ENCODE measurements at places on chromosomes 2 and 18. TPM values are rescaled to one million over a fixed set of nuclear protein-coding genes. Genes with fewer than 3 reads are reported as not detected.

DNA sequence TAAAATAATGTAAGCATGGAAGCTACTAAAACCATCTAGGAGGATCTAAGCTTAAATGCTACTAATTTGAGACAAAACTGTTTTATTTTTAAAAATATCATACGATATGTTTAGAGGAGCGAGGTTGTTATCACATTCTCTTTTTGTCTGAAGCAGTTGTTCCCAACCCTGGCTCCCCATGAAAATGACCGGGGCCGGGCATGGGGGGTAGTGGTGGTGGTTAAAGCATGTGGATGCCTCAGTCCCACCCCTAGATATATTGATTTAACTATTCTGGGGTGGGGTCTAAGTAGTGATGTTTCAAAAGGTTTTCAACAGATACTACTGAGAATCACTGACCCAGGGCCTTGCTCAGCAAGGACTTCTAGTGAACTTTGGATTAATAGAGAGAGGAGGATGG is 359.8 kb downstream of the ALK start:
- DNase-seq, result no peak

DNA sequence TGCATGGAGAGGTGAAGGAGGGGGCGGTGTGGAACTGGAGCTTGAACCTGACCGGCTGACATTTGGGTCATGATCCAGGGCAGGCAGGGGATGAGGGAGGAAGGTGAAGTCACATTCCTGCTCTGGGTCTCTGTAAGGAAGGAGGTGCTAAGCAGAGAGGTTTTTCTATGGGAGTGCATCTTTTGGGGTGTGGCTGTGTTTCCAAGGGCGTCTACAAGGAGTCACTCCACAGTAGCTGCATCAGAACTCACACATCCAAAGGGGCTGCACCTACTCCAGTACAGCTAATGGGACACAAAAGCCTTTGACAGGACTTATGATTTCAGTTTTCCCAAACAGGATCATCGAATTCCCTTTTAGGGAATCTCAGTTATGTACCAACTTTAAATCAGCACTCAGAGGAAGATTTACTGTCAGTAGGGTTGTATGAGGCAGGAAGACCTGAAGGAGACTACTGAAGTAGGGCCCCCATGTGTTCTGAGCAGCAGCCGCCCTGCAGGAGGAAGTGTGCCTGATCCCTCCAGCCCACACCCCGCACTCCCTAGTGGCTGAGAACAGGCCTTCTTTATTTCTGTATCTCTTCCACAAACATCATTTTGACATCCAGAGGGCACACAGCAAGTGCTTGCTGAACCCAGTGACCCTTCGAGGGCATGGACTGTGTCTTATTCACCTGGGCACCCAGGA is 137.2 kb downstream of the CELF4 start:
- no peak for DNase-seq

DNA sequence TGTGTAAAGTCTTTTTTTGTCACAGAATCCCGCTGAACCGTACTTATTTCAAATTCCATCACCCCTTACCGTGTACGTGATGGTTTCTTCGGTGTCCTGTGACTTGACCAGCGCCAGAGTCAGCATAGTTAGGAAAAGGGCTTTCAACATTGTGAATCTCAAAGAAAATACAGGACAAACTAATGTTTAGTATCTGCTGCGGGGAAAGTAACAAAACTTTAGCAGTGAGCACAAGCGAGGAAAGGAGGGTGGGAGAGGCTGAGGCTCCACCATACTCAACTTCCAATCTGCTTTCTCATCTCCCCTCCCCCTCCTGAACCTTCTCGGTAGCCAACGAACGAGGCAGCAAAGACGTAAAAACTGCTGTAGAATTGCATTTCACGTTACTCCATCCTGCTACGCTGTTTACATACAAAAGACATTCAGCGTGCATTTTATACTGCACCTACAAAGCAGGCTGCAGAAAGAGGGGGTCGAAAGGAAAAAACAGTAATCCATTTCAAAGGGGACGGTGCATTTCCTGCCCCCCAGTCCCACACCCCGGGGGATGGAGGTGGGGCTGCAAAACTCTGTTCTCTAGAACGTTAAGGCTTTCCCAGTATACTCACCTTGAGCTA is 1.2 kb downstream of the EFEMP1 start:
- DNase-seq, result no peak

- no peak for DNase-seq
These were observed 22.7 kb upstream of the ACMSD start for GRCh38 chr2:134815741-134816140.

DNA sequence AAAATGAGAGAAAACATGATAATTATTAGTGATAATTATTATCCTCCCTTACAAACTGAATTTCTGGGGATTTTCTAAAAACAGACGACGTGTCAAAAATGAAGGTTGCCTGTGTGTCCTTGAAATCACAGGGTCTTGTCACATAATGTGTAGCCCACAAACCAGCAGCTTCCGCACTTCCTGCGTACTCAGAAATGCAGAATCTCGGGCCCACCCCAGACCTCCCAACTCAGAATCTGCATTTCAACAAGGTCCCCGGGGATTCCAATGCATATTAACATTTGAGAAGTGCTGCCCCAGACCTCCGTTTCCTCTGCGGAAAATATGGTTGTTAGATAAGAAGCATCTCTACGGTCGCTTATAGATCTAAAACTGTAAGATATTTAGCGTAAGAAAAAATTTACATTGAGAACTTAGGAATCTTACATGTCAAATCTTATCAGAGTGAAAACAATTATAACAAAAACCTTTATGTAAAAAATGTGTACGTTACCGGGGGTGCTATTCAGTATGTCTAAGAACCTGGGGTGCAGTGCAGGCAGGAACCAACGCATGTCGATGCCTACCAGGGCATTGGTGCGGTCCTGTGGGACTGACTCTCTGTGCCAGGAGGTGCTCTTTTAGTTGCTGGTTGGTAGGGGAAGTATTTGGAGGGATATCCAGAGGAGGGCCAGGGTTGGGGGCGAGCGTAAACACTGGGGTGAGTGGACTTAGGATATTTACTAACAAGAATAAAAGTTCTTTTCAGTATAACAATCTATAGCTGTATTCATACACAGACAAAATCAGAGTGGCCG is 15.2 kb downstream of the CDKL4 start:
- DNase-seq, result no peak

GRCh38 chr2:184004289-184004947 is 593.9 kb upstream of the ZNF804A start:
- no peak for DNase-seq

Gene CXCR4
- total RNA-seq, result 106 TPM

- no peak for DNase-seq
These were observed 20.5 kb upstream of the ITGB6 start for GRCh38 chr2:160220545-160221009.

GRCh38 chr2:172087207-172087779 is 2.0 kb downstream of the DLX1 start:
- DNase-seq, result no peak

Gene EDAR
- total RNA-seq, result 0.16 TPM

DNA sequence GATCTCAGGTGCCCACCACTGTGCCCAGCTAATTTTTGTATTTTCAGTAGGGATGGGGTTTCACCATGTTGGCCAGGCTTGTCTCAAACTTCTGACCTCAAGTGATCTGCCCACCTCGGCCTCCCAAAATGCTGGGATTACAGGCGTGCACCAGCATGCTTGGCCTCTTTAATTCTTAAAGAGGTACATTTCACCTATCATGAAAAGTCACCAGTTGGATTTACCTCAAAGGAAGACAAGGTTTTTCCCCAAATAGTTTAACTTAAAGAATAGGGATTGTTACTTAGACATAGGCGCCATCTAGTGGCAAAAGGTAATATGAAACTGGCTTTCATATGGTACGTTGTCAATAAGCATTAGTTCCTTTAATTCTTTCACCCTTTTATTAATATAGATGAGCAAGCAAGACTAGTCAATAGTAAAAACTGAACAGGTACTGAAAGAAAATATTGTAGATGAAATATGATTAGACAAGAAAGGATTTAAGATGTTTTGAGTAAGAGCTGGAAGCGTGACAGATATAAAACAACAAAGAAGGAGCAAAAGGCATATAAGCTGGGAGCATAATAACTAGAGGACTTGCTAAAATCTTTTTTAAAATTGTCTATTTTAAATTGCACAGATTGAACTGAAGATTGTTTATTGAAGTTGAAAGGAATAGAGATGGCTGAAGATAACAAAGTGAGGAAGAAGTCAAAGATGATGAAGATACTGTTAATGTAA is 35.0 kb upstream of the PSMD14 start:
- DNase-seq, result no peak

Gene POTEF
- total RNA-seq, result not detected

GRCh38 chr18:70207181-70207580 is 1.7 kb upstream of the RTTN start:
- DNase-seq, result no peak

DNA sequence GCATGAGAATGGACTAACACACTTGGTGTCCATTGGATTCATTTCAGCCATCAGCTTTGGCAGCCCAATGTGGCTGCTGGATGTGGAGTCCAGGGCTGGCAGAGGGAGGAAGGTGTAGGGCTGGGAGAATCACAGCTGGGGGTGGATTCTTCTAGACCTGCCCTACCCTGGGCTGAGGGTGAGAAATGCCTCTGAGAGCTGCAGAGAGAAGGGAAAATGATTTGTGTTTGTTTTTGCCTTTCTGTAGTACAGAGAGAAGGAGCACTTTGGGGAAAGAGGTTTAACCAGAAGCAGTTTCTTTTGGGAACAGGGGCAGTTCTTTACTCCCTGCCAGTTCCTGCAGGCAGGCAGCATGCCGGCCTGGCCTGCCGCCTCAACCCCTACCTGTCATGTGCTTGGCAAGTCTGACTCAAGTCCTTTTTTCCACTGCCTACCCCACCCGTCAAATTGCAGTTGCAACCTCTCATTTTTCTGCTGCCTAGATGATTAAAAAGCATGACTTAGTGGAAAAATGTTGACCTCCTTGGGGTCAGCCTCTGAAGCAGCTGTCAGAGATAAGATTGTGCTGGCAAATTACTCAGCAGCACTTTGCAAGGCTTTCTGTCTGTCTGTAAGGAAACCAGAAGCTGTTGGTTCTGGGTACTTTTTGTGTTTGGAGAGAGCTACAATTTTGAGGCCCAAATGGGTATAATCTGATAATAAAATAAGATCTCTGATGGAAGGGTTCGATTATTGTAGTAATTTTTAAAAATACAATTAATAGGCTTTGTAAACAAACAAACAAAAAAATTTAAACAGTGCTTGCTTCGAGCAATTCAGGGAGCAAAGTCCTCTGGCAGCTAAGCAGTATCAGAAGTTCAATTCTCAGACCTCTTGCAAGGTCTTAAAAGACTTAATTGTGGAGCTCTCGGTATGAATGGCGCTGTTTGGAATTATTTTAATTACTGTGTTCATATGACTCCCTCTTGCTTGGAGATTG is 21.7 kb downstream of the LBH start:
- no peak for DNase-seq

DNA sequence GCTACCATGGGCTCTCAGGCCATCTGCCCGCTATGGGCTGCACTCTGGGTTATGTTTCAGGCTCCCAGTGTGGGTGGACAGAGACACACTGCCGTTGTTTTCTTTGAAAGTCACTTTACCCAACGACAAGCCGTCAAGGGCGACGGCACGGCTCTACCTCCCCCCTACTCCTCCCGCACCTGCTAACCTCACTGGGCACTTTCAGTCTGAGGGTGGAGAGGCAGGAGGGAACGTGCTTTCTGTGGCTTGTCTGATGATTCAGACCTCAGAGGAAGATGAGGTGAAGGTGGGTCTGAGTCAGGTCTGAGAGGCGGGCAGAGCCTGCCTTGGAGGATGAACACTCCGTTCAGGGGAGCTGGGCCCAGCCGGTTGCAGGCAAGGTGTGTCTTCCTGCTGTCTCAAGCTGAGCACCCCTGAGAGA is 147.6 kb upstream of the HDAC4 start:
- peak; percentile 4 for DNase-seq

Gene DES
- total RNA-seq, result not detected

DNA sequence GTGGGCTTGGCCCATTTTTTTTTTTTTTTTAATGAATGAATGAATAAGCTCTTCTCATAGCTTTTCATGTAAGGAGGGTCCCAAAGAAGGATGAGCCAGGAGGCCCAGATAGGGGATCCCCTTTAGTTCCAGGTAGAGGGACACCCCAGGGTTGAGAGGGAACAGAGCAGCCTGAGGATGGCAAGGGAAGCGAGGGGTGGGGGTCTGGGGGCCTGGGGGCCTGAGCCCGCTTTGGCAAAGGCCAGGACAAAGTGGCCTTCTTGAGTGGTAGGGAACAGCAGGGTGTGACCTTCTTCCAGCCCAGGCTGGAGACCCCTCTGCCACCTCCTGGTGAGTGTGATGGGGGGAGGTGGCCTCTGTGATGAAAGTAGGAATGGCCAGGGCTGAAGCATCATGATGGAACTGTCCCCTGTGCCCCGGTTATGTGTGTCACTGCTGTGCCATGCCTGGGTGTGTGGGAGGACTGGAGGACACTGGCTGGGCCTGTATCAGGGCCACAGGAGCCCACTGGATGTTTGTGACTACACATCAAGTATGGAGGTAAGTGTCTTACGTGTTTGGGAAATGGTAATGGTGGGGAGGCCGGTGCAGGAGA is 263.5 kb upstream of the HDAC4 start:
- no peak for DNase-seq

Gene POLR1A
- total RNA-seq, result 60.3 TPM

GRCh38 chr18:13454363-13455150 is 236.0 kb downstream of the LDLRAD4 start:
- no peak for DNase-seq

GRCh38 chr2:172082944-172083627 is 2.2 kb upstream of the DLX1 start:
- DNase-seq, result no peak

- DNase-seq, result no peak
These were observed 2.0 kb upstream of the GAD1 start for GRCh38 chr2:170814533-170815230.

DNA sequence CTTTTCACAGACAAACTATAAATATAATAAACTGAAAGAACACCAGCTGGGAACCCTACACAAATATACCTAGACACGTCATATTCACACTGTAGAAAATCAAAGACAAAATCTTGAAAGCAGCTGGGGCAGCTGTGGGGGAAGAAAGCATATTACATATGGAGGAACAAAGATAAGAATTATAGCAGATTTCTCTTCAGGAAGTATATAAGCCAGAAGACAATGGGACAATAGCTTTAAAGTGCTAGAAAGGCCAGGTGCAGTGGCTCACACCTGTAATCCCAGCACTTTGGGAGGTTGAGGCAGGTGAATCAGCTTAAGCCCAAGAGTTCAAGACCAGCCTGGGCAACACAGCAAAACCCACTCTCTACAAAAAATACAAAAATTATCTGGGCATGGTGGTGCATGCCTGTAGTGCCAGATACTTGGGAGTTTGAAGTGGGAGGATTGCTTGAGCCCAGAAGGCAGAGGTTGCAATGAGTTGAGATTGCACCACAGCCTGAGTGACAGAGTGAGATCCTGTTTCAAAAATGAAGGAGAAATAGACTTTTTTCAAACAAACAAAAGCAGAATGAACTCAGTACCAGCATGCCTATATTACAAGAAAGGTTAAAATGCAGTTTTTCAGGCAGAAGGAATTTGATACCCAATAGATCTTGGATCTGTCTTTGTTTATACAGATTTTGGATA is 26.8 kb upstream of the ERCC3 start:
- DNase-seq, result no peak

Gene HK2
- total RNA-seq, result 54.5 TPM

GRCh38 chr2:31236433-31237205 is 2.7 kb downstream of the EHD3 start:
- no peak for DNase-seq

Measured in CD8-positive, alpha-beta memory T cell (primary cell).